Activated CD4-positive, alpha-beta memory T cell treated with anti-CD3 and anti-CD28 coated beads for 36 hours (primary cell): ENCODE measurements at places on chromosomes 5 and 9. TPM values are rescaled to one million over a fixed set of nuclear protein-coding genes. Genes with fewer than 3 reads are reported as not detected.

Gene CARTPT
- not detected for total RNA-seq

Gene PCDHB4
- not detected for total RNA-seq

Gene CDC20B
- total RNA-seq = not detected

Gene GPR151
- total RNA-seq = not detected

Gene C9
- total RNA-seq = not detected

Gene UBE2D2
- total RNA-seq = 285 TPM

Gene SLC36A2
- total RNA-seq = not detected

Gene PCDHA6
- total RNA-seq = not detected

Gene TLN1
- 285 TPM for total RNA-seq

Gene PFDN1
- 50.1 TPM for total RNA-seq

- H3K27me3 ChIP-seq = no peaks in the 10 kb centered on the region
- H3K4me1 ChIP-seq = peaks cover 3% of the 10 kb centered on the region
- H3K4me3 ChIP-seq = no peak overlapping the region
- no peaks in the 10 kb centered on the region for H3K36me3 ChIP-seq
Measured at GRCh38 chr9:121219530-121219929, 17.9 kb upstream of the RAB14 start.

DNA sequence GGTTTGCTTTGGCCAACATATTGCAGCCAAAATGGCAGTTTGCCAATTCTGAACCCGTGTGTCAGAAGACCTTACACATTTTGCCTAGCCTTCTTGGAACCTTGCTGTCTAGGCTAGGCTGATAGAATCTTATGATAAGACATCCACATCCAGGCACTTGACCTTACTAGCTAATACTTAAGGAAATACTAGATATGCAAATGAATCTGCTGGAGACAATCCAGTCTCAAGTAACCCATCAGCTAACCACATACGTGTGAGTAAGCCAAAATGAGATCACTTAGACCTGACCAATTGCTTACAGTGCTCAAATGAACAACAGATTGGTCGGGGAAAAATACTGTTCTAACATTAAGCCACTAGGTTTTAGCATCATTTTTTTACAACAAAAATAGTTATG is 1504.6 kb upstream of the CDH9 start:
- no peaks in the 10 kb centered on the region for H3K4me1 ChIP-seq
- DNase-seq = no peak
- no peak overlapping the region for H3K27ac ChIP-seq
- H3K4me3 ChIP-seq = no peak overlapping the region

DNA sequence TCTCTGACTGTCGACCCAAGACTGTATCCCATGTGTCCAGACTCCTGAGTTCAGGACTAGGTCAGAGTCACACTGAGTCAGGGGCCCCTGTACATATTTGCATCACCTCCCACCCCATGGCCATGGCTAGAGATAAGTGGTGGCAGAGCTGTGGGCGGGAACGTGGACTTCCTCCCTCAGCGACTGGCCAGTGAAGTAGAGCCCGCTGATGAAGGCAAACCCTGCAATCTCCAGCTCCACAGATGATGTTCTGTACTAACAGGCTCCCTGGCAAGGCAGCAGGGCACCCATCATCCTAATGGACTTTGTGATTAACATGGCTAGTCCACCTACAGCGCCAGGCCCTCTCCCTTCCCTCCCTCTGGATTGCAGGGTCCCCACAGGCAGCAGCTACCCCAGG is 110.5 kb upstream of the LRRTM2 start:
- no peak for DNase-seq
- peaks cover 19% of the 10 kb centered on the region for H3K4me1 ChIP-seq
- H3K27me3 ChIP-seq = no peaks in the 10 kb centered on the region
- no peak overlapping the region for H3K4me3 ChIP-seq

- peaks cover 31% of the 10 kb centered on the region for H3K36me3 ChIP-seq
- H3K27ac ChIP-seq = no peak overlapping the region
- H3K4me1 ChIP-seq = peaks cover 52% of the 10 kb centered on the region
- H3K27me3 ChIP-seq = no peaks in the 10 kb centered on the region
Measured at GRCh38 chr9:129493002-129493705, 127.7 kb downstream of the C9orf50 start.

DNA sequence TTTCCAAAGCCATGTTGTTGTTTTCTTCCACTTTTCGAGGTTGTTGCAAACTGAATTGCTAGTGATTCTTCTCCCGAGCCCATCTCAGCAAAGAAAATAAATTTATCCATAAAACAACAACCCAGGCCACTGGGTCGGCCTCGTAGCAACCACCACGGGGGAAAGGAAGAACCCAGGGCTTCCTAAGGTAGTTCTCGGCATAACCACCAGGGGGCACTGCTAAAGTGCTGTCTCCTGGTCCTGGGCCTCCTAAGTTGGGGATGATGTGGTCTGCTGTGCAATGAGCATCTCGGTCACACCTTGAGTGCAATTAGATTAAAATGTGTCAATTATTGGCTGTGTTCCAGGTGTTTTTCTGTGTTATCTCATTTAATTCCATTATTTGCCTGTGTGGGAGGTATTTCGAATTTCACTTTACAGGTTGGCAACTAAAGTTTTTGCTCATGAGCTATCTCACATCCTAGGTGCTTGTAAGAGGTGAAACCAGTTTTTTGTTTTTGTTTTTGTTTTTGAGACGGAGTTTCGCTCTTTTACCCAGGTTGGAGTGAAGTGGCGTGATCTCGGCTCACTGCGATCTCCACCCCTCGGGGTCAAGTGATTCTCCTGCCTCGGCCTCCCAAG is 102.8 kb upstream of the DAP start:
- peaks cover 3% of the 10 kb centered on the region for H3K27me3 ChIP-seq
- no peak overlapping the region for H3K27ac ChIP-seq
- no peak overlapping the region for H3K4me3 ChIP-seq
- peak; percentile 70 for DNase-seq
- peaks cover 2% of the 10 kb centered on the region for H3K4me1 ChIP-seq

- no peak for DNase-seq
- no peak overlapping the region for H3K27ac ChIP-seq
- H3K4me3 ChIP-seq = no peak overlapping the region
- H3K4me1 ChIP-seq = peaks cover 5% of the 10 kb centered on the region
Measured at GRCh38 chr5:90959262-90959661, 400.7 kb downstream of the ADGRV1 start.

DNA sequence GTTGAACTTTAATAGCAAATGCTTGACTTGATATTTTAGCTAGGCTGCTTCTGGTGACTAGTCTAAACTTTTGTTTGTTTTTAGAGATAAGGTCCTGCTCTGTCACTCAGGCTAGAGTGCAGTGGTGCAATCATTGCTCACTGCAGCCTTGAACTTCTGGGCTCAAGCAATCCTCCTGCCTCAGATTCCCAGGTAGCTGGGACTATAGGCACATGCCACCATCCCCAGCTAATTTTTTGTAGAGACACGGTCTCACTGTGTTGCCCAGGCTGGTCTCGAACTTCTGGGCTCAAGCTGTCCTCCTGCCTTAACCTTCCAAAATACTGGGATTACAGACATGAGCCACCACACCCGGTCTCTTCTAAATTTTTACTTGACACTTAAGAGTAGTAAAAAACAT is 20.7 kb downstream of the CDC37L1 start:
- H3K27me3 ChIP-seq = no peaks in the 10 kb centered on the region
- H3K36me3 ChIP-seq = peaks cover 28% of the 10 kb centered on the region
- no peak for DNase-seq
- H3K4me1 ChIP-seq = peaks cover 24% of the 10 kb centered on the region
- no peak overlapping the region for H3K27ac ChIP-seq

- H3K4me3 ChIP-seq = no peak overlapping the region
- H3K36me3 ChIP-seq = no peaks in the 10 kb centered on the region
- DNase-seq = no peak
- peaks cover 32% of the 10 kb centered on the region for H3K27me3 ChIP-seq
- H3K27ac ChIP-seq = no peak overlapping the region
Measured at GRCh38 chr5:169569513-169569912, 14.1 kb upstream of the SPDL1 start.

DNA sequence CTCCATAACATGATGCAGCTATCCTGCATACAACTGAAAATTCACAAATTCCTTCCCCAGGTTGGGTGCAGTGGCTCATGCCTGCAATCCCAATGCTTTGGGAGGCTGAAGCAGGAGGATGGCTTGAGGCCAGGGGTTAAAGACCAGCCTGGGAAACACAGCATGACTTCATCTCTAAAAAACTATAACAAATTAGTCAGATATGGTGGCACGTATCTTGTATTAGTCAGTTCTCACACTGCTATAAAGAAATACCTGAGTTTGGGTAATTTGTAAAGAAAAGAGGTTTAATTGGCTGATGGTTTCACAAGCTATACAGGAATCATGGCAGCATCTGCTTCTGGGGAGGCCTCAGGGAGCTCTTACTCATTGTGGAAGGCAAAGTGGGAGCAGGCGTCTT is 56.4 kb upstream of the DAPK1 start:
- DNase-seq = no peak
- no peaks in the 10 kb centered on the region for H3K4me1 ChIP-seq
- H3K27ac ChIP-seq = no peak overlapping the region
- no peak overlapping the region for H3K4me3 ChIP-seq

DNA sequence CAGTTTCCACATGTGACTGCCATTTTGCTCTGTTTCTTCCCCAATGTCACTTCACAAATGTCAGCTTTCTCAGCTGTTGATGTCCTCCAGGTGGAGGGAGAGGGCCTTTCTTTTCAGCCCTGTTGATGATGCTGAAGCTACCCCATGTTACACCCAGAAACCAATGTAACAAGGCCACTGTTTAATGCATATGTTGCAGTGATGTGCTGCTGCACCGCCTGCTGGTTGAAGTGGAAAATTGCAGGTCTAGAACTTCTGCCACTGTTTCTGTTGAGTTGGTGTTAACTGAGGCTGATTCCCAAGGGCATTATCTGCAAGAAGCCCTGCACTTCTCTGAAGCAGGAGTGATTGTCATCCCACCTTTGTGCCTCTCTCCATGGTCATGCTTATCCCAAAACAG is 428.4 kb downstream of the KDM4C start:
- peaks cover 56% of the 10 kb centered on the region for H3K36me3 ChIP-seq
- no peak overlapping the region for H3K27ac ChIP-seq
- no peaks in the 10 kb centered on the region for H3K27me3 ChIP-seq

DNA sequence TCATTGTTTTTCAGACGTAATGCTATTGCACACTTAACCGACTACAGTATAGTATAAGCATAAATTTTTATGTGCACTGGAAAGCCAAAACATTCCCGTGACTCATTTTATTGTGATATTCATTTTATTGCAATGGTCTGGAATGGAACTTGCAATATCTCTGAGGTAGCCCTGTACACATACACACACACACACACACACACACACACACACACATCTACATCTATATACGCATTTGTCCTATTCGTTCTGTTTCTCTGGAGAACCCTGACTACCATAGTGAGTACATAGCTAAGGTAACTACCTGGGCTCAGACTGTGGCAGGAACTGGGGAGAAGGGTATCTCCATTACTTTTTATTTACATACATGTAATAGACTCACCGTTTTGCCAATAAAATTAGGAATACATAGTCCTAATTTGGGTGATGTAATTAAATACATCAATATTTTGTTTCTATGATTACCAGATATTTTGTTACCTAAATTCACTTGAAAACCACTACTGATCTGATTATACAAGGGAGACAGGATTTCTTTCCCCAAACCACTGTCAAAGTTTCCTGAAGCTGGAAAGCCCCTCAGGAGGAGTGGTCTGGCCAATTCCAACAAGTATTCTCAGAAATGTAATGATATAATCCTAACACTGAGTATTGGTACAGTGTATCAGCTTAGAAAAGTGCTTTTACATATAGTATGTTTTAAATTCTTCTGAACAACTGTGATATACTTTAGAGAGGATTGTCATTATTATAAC is 74.0 kb upstream of the PLPP1 start:
- no peak for DNase-seq
- no peaks in the 10 kb centered on the region for H3K36me3 ChIP-seq
- H3K27ac ChIP-seq = no peak overlapping the region

GRCh38 chr9:137423514-137424291 is 510 bp downstream of the NOXA1 start:
- H3K4me1 ChIP-seq = peaks cover 8% of the 10 kb centered on the region
- no peak overlapping the region for H3K27ac ChIP-seq
- DNase-seq = no peak
- peaks cover 2% of the 10 kb centered on the region for H3K36me3 ChIP-seq
- peak overlapping the region; percentile 51 for H3K4me3 ChIP-seq
- no peaks in the 10 kb centered on the region for H3K27me3 ChIP-seq

DNA sequence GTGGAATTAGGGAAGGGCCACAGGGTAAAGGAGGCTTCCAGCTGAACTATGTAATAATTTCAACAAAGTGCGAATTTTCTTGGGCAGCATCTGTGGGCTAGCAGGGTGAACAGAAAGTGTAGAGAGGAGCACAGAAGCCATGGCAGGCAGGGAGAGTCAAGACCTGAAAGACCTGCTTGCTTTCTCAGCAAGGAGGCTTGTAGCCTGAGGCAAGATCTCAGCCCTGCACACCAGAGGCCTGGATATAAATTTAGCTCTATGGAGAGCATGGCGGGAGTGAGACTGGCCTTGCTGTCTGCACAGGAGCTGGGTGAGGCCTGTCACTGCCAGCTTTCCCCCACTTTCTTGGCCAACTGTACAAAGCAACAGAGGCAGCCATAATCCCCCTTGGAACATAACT is 32.1 kb upstream of the SH3TC2 start:
- DNase-seq = no peak
- H3K4me3 ChIP-seq = no peak overlapping the region
- H3K4me1 ChIP-seq = no peaks in the 10 kb centered on the region
- no peak overlapping the region for H3K27ac ChIP-seq
- peaks cover 11% of the 10 kb centered on the region for H3K27me3 ChIP-seq
- peaks cover 3% of the 10 kb centered on the region for H3K36me3 ChIP-seq

- H3K4me3 ChIP-seq = no peak overlapping the region
- no peaks in the 10 kb centered on the region for H3K27me3 ChIP-seq
- H3K36me3 ChIP-seq = peaks cover 6% of the 10 kb centered on the region
- H3K27ac ChIP-seq = no peak overlapping the region
Measured at GRCh38 chr5:82257247-82257646, 20.9 kb downstream of the RPS23 start.

DNA sequence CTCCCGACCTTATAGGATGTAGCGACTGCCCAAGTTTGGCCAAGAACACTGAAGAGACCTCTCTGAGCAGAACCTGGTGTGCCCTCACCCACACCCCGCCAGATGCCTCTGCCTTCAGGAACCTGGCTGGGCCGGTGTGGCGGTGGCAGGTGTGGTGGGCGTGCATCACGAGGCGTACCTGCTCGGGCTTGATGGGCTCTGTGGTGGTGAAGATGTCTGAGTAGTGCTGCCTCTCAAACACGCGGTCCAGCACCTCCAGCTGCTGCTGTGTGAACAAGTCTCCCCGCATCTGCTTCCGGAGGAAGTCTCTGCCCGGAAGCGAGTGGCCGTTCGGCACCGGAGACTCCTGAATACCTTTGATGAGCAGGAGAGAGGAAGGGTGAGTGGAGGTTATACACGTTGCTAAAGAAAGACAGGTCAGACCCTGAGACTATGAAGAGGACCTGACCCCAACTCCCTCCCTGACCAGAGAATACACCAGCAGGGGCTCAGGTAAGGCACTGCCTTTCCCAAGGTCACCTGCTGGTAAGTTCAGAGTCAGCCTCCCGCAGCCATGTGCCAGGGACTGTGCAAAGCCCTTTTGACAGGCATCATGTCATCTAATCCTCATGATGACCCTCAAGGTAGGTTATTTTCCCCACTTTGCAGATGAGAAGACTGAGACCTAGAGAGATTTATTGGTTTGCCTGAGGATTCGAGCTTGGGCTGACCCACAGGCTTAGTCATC is 67.5 kb downstream of the PAX5 start:
- no peaks in the 10 kb centered on the region for H3K36me3 ChIP-seq
- no peak overlapping the region for H3K4me3 ChIP-seq
- H3K4me1 ChIP-seq = peaks cover under 1% of the 10 kb centered on the region
- DNase-seq = no peak
- peaks cover 2% of the 10 kb centered on the region for H3K27me3 ChIP-seq

GRCh38 chr5:123875561-123876275 is 363.7 kb downstream of the CSNK1G3 start:
- no peak overlapping the region for H3K27ac ChIP-seq
- DNase-seq = no peak
- H3K4me3 ChIP-seq = no peak overlapping the region
- no peaks in the 10 kb centered on the region for H3K4me1 ChIP-seq
